NCI-H524 (cell line): ENCODE measurements at places on chromosomes 6 and 20.

DNA sequence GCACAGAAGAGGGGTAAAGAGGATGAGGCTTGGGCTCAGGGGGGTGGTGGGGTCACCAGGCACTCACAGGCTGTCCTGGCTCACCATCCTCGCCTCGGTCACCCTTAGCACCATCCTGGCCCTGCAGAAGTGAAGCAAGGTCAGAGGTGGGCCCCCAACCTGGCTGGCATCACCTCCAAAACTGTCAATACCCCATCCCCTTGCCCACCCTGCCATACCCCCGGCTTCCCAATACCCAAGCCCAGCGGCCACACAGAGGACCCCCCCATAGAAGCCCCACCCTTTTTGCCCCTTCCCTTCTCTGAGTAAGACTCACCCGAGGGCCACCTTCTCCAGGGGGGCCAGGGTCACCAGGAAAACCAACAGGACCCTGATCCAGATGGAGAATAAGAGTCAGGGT lies 23.6 kb downstream of the COL11A2 start:
- DNase-seq = no peak

DNA sequence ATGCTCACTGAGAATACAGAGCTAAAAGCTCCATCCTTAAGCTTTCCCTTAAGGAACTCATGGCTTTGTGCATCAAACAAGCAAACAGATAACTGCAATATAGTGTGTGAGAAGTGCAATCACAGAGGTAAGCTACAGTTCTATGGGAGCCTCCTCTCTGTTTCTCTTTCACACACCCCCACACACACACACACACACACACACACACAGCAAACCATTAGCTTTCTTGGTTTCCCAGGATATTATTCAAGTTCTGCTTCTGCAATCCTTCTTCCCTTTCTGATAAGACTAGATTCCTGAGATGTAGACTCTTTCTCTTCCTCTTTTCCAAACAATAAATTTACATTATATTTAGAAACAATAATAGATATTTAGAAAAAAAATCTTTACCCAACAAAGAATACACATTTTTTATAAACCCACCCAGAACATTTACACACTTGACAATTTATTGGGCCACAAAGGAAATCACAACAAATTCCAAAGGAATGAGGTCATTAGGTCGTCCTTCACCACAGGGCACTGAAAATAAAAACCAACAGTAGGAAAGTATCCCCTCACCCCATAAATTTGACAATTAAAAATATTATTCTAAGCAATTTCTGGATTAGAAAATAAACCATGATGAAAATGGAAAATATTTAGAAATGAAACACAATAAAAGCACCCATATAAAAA lies 9.3 kb upstream of the GFOD1 start:
- DNase-seq = no peak

GRCh38 chr6:11900662-11901598 lies 111.2 kb upstream of the HIVEP1 start:
- no peak for DNase-seq

- no peak for DNase-seq
Observed at GRCh38 chr20:59622496-59622895, 18.2 kb downstream of the PHACTR3 start.

DNA sequence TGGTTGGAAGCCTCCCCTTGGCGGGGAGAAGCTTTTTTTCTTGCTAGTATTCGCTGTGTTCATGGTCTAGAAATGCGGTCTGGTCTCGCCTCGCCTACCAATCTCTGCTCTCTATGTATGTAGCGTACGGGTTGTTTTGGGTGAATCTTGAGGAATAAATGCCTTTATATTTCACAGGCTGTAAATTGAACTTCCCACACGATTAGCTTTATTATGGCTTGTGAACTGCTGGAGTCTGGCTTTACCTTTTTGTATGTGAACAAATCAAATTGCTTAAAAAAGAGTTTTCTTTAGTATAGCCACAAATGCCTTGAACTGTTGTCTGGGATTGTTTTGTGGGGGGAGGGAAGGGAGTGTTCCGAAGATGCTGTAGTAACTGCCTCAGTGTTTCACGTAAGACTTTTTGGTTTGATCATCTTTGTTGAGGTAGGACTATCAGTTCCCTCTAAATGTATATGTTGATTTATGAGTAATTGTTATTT lies 2.2 kb downstream of the INSM1 start:
- peak; percentile 41 for DNase-seq

DNA sequence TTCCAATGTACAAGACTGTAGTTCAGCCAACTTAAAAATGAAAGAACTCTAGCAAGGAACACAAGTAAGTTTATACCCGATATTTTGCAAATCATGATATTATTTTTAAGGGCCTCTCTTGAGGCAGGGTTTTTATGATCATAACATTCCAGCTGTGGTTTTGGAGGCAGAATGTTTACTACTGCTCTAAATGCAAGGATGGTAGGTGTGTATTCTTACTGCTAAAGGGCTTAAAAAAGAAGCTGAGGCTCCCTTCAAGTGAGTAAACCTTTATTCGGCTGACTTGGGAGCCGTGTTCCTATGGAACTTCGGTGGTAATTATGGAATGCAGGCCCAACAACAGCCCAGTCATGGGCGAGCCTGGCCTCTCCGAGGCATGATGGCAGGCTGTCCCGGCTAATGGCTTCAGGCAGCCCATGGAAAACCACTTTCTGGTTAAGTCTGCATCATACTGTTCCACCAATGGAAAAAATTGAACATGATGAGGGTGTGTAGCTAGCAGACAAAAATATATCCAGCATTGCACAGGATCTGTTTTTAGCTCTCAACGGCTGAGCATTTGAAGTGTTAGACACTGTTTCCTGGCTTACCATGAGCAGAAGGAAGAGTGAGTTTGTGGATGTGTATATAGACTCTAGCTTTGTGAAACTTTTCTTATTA lies 111.5 kb downstream of the TIAM2 start:
- no peak for DNase-seq

GRCh38 chr6:169162249-169162648 lies 91.4 kb downstream of the THBS2 start:
- no peak for DNase-seq

- no peak for DNase-seq
Observed at GRCh38 chr20:4256874-4257273, 241.5 kb upstream of the RNF24 start.

DNA sequence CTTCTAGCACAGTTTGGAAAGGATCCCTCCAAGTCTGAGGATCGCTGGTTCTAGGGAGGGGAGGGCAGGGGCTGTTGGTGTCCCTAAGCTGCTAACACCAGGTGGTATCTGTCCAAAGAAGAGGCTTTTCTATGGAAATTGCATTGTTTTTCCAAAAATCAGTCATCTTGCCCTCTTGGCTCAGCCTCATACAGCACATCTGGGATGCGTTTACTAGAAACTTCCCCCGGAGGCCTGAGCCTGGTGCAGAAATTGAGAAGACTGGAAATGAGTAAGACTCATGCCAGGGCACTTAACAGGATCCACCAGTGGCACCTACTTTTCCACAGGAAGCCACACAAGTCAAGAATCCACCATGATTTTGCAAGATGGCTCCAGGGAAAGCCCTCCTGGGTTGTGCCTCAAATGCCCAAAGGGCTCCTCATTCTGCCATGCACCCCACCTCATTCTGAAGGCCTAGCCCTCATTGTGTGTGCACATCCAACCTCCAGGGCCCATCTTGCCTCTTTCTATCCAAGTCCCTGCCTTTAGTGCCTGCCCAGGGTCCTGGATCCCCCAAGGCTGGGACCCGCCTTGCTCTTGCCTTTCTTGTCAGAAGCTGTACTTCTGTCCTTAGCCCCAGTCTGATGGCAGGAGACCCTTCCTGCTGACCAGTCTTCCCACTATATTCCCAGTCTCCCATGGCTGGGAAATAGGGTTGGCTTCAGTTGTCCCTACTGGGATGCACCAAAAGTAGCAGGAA lies 97.6 kb downstream of the MRPL14 start:
- no peak for DNase-seq

DNA sequence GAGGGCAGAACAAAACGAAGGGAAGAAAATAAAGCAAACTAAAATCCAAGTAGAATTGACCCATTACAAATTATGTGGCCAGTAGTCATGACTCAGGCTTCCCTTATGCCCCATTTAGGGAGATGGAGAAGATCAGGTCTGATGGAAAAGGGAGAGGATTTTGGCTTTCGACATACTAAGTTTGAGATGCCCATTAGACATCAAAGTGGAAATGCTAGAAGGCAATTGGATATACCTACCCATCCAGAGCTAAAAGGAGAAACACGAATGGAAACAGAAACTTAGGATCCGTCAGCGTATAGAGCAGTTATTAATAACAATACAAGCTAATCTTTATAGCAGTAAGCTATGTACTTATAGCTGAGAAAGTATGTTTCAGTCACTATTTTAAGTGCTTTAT lies 4.8 kb downstream of the TRPC4AP start:
- DNase-seq = no peak

DNA sequence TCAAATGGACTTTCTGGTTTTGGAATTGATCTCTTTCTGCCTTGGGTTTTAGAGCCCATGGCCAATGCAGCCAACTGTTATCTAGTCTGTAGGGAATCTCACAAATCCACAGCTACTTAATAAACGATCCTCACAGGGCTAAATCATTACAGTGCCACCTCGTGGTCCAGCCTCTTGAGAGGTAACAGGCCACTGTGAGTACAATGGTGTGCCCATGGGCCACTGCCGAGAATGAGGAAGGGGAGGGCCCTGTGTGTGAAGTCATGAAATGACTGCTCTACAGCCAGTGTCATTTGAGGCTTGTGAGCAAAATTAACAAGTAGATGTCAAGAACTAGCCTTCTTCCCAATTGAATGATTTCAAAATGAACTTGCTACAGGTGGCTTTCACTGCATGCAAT lies 54.3 kb upstream of the GMPR start:
- peak; percentile 68 for DNase-seq

DNA sequence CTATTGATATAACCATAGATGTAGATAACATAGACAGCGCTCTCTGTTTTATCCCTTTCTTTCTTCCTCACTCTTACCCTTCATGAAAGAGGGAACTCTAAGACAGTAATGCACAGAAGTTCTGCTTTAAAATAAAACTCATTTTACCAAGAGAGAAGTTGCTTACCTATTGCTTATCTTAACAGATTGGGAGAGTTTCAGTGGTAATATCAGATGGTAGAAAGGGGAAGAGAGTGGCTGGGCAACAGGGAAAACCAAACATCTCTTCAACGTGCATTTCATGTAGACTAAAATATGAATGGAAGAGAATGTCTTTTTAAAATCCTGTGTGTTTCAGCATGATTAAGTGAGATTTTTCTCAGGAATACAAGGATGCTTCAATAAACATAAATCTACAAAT lies 45.3 kb upstream of the SIRPG start:
- DNase-seq = no peak

GRCh38 chr6:150865406-150866146 lies at the start of gene MTHFD1L:
MTHFD1L (plus strand) TSS chr6:150865702; CDS start chr6:150865823, 121 bp downstream.
- peak; percentile 71 for DNase-seq

DNA sequence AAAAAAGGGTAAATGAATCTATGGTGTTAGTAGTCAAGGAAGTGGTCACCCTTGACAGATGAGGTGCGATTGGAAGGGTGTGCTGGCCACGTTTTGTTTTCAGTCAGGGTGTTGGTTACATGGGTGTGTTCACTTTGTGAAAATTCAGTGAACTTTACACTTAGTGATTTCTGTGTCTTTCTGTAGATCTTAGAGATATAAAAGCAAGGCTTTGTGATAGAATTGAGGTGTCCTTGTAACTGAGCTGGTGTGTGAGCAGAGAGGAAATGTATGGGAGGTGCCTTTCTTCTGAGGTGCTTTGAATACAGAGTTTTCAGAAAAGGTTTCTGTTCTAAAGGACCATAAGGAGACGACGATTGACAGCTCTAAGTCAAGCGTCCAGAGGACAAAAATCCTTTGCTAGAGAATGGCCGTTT lies 90.5 kb downstream of the SAMD3 start:
- DNase-seq = no peak

DNA sequence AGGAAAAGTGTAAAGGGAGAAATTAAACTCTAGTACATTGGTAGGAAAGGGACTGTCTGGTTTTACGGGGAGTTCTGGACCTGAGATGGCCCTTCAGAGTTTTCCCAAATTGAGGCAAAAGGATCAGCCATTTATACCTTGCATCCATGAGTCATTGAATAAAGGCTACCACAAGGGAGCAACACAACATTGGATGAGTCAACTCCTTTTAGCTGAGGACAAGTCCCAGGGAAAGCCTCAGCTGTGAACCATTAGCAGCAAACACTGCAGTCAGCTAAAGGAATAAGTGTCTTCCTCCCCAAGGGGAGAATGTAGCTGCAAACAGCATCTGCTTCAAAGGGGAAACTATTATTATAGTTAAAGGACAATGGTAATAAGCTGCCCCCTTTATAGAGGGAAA lies 468.7 kb upstream of the ID4 start:
- DNase-seq = no peak

GRCh38 chr6:19664878-19665612 lies 172.1 kb upstream of the ID4 start:
- no peak for DNase-seq

DNA sequence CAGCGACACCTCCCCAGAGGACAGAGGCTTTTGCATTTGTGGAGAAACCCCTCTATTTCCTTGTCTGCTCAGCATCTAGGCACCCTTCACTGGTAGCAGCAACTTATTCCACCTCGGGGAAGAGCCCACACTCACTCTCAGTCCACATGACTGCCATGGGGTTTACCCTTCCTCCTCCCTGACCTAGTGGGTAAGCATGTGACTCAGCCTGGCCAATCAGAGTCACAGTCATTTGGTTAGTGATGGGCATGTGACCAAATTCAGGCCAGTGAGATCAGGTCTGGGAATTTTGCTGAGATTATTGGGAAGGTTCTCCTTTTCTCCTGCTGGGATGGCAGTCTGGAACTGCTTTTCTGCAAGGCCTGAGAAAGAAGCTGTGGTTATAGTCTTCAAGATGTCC lies 145.7 kb upstream of the PHACTR3 start:
- DNase-seq = no peak

GRCh38 chr6:84707171-84707570 lies 57.2 kb downstream of the TBX18 start:
- DNase-seq = no peak

DNA sequence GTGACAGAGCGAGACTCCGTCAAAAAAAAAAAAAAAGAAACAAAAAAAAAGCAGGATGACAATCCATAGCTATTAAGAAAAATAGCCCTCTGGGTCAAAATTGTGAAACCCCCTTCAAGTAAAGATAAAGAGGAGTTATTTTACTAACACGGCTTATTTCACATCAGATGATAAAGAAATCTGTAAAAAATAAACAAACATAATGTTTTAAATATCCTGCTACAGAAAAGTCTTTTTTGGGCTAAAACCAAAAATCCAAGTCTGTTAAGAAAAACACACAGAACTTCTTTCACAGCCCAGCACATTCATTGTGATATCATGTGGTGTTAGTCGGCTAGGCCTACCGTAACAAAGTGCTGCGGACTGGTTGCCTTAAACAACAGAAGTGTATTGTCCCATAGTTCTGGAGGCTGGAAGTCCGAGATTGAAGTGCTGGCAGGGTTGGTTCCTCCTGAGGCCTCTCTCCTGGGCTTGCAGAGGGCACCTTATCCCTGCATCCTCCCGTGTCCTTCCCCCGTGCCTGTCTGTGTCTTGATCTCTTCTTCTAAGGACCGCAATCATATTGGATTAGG lies 239.2 kb upstream of the TAB2 start:
- DNase-seq = no peak
